Substantia nigra (tissue), 51 donors: ENCODE measurements at places on chromosomes 4 and X.

- DNase-seq = no peak
Measured at GRCh38 chrX:31392513-31392912, 320.7 kb upstream of the FTHL17 start.

GRCh38 chr4:38050560-38051350 is 90.6 kb downstream of the PTTG2 start:
- no peak for DNase-seq

DNA sequence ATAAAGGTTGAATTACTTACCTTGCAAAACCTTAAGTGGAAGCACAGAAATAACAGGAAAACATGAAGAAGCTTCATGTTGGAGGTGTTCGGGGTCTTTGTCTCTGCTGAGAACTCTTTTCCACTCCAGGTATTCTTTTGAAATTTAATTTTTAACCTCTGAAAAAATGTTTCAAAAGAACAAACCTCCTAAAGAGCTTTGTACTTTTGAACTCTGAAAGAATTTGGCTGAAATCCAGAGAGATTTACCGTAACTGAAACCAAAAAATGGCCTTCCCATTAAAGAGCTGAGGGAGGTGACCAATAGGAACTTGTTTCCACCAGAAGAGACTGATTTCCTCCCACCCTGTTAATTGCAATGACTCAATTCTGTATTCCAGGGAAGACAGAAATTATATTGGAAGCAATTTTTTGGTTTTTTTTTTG is at the start of gene CFI:
Gene CFI (minus strand): TSS at position 105 of the 425 bp plus-strand sequence. CDS start 28 bp downstream, at position 77.
- DNase-seq = no peak

DNA sequence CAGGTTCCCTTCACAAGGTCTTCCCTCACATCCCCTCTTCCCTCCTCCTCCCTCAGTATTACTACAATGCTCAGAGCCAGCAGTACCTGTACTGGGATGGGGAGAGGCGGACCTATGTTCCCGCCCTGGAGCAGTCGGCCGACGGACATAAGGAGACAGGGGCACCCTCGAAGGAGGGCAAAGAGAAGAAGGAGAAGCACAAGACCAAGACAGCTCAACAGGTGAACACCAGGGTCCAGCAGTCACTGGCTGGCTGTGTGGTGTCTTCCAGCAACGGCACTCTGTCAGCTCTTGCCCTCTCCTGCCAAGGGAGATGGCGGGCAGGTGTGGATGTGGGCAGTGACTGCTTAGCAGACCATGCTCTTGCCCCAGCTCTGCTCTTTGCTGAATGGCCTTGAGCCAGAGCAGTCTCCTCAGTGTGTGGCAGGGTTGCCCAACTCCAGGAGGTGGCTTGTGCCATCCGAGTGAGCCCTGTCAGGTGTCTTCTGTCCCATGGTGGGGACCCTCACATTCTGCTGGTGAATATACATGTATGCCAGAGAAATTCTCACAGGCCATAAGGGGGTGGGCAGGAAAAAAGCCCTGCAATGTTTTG is 11.4 kb upstream of the UBA1 start:
- no peak for DNase-seq

- no peak for DNase-seq
Measured at GRCh38 chrX:9710332-9710731, 55.3 kb downstream of the GPR143 start.

GRCh38 chr4:10259976-10260375 is 143.4 kb upstream of the WDR1 start:
- DNase-seq = no peak

- DNase-seq = no peak
Measured at GRCh38 chrX:8244301-8244700, 73.2 kb upstream of the VCX2 start.

DNA sequence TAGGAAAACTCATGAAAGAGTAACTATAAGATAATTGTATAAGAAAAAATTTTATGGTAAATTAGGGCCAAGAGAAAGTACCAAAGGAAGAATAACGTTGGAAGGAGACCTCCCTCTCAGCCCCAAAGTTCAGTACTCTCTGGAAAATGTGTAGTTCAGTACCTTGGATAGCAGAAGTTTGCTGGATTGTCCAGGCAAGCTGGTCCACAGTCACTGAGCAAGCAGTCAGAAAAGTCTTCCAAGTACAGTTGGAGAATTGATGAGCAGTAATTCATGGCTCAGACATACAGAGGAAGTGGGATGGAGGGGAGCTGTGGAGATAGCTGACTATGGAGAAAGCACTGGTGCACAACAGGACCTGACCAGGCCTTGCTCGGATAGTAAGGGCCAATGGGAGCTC is 598.2 kb upstream of the NDST4 start:
- DNase-seq = no peak

- DNase-seq = no peak
Measured at GRCh38 chrX:53442322-53442631, 8.1 kb upstream of the HSD17B10 start.

DNA sequence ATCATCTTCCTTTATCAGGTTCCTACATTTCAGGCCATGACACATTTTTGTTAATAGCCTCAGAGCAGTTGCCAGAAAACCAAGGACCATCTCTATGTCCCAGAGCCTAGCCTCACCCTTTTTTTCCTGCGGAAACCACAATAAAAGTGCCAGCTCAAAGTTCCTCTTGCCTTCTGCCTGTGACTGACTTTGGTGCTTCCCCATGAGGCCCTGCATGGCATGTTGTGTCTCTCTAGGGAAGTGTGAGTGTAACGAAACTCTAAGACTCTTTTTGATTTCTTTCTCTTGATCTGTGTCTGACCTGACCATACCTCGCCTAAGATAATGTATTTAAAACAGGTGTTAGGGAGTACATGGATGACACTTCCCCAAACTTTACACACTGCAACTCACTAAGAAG is 642.3 kb upstream of the BOD1L1 start:
- peak; percentile 20 for DNase-seq

GRCh38 chr4:184011826-184012380 is 106.8 kb downstream of the STOX2 start:
- DNase-seq = no peak

DNA sequence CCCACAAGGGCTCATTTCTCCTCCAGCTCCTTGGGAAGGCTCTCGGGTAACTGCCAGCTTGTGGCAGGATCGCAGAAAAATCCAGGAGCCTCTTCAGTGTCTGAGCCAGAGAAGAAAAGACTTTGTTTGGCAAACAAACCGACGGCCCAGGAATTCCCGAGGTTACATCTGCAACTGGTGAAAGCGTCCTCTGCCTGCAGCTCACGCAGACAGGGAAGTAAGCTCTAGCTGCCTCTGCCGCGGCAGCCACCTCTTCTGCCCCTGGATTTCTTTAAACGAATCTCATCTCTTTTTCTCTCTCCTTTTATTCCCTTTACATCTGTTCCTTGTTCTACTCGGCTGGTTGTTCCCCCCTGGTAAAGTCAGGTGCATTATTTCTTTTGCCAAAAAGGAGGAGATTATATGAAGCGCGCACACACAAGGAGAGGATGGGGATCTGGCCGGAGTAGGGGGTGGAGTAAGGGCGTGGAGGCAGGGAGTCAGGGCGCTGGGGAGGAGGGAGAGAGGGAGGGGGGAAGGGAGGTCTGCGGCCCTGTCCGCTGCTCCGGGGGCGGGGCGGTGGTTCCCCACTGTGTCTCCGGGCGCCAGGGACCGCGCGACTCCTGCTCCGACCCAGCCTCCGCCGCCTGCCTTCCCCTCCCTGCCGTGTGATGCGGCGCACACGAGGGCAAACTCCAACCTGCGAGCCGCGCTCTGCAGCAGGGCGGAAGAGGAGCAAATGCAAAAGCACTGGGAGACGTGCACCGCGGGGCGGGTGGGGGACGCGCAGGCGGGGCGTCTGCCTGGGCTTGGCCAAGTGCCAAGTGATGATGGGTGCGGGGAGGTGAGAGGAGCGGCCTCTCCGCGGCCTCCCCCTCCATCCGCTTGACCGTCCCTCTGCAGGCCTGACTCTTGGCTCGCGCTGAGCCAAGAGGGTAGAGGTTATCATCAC is at the start of gene DCHS2:
Gene DCHS2 (minus strand): TSS at position 459 of the 931 bp plus-strand sequence. CDS start 444 bp downstream, at position 15.
- peak; percentile 21 for DNase-seq

- no peak for DNase-seq
Measured at GRCh38 chr4:88439161-88439760, 17.7 kb upstream of the HERC5 start.

DNA sequence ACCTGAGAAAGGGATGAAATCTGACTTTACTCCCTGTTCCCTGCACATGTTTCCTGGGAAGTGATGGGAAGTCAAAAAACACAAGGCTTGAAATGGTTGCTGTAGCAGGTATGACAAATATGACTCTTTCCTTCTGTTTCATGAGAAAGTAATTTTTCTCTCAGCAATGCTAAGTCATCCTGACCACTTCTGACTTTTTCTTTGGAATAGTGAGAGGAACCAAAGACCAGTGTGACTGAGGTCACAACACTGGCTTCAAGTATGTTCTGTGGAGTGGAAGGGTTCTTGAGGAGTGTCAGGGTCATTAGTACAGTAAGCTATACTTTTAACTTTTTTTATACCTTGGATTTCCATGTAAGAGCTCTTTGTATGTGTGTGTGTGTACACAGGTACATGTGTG is 225.3 kb downstream of the PPP3CA start:
- DNase-seq = no peak

- DNase-seq = no peak
Measured at GRCh38 chrX:79266702-79267101, 100.4 kb downstream of the ITM2A start.

DNA sequence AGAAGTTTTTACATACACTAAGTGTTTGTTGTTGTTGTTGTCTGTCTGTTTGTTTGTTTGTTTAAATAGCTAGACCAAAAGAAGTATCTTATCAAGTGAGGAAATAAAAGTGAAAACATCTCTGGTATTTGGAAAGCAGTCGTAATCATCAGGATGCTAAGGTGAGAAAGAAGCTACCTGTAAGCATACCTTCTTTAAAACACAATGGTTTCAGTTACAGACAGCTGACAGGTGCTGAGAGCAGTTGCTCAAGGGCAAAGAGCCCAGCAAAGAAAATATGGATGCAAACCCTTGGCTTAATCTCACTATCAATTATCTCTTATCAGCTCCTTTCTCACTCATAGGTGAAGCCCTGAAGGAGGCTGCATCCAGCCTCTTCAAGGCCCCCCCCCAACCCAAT is 42.8 kb upstream of the FBXW7 start:
- no peak for DNase-seq

DNA sequence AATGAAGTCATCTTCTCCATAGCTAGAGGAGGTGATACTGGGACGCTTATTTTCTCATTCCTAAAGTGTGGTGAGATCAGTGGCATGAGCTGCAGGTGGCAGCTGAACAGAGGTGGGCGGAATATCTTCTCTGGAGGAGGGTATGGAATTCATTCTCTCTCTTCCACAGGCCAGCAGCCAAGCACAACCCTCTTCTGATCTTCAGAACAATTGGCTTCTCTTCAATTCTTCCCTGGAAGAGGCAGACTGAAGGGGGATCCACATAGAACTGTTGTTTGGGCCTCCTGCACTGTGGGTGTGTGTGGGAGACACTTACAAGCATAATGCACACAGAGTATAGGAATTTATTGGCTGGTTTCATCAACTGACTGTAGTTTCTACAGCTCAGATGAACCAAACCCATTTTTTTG is 180.4 kb upstream of the RASGEF1B start:
- no peak for DNase-seq
